ENCODE measurements at places on chromosomes 7 and 10. TPM values are rescaled to one million over a fixed set of nuclear protein-coding genes. Genes with fewer than 3 reads are reported as not detected.

Gene YAE1
- total RNA-seq: 13.2 TPM

Gene OPALIN
- not detected for total RNA-seq

Gene TMEM176B
- total RNA-seq: not detected

Gene PRKG1
- 0.26 TPM for total RNA-seq

Gene VWA2
- total RNA-seq: 1.8 TPM

Gene CALML5
- 0.79 TPM for total RNA-seq

Gene GRM3
- total RNA-seq: not detected

Gene VSTM2A
- total RNA-seq: not detected

Gene ASZ1
- not detected for total RNA-seq

Gene ZNF800
- total RNA-seq: 13.6 TPM

Gene MEOX2
- total RNA-seq: not detected

Gene AGBL3
- 1.8 TPM for total RNA-seq

Measured in bronchial epithelial cell (primary cell).